ENCODE measurements at places on chromosomes 11 and 22.

GRCh38 chr11:106322106-106322505 lies 244.6 kb downstream of the AASDHPPT start:
- DNase-seq: no peak

- no peak for DNase-seq
These were observed 176.6 kb downstream of the GRIK4 start for GRCh38 chr11:120688163-120688562.

GRCh38 chr22:48832592-48832991 lies 995.1 kb downstream of the BRD1 start:
- no peak for DNase-seq

- peak; percentile 33 for DNase-seq
These were observed 17.3 kb downstream of the RPUSD4 start for GRCh38 chr11:126194121-126194543.

DNA sequence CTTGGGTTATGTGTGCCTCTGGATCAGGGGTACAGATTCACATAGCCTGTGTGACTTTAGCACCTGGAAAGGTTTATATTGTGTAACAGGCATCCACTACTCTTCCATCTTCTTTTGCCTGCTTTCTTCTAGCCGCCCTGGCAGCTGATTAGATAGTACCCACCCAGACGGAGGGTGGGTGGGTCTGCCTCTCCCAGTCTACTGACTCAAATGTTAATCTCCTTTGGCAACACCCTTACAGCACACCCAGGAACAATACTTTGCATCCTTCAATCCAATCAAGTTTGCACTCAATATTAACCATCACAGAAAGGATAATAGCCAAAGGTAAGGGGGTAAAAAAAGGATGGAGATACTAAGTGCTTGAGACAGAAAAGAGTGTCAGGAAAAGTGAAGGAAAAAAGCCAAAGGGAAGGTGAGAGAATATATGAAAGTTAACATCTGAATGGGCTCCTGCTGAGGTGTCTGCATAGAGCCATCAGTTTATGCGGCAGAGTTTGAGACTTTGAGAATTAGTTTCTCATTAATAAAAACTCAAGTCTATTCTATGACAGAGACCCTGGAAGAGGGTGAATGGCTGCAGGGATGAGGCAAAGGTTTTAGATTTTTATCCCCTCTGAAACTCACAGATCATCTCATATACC lies 2.6 kb upstream of the OR51B6 start:
- no peak for DNase-seq

DNA sequence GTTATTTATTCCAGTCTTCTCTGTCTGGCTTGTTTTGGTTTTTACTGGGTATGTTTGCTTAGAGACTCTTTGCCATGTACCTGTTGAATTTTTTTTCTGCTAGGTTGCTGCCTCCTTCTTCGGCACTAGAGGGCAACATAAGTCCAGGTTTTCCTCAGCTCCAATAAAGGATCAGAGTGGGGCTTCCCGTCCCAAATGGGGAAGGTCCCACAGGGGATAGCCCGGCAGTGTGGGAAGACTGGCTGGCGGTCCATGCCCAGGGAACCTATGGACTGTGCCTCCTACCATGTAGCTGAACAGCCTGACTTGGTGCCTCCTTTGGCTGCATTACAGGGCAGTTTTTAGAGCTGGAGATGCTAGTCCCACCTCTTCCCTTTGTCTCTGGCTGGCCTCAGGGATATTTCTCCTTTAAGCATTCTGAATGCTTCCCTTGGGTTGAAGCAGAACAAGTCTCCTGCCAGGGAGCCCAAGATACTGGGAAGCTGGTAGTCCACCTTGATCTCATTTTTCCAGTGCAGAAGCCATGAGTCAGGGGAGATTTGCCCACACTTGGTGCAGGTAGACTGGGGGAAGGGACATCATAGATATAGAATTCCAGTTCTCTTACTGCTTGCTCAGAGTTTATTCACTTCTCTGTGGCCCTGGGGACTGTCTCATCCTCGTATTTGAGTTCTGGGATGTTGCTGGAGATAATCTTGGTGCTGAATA lies 60.2 kb downstream of the BRD1 start:
- no peak for DNase-seq

DNA sequence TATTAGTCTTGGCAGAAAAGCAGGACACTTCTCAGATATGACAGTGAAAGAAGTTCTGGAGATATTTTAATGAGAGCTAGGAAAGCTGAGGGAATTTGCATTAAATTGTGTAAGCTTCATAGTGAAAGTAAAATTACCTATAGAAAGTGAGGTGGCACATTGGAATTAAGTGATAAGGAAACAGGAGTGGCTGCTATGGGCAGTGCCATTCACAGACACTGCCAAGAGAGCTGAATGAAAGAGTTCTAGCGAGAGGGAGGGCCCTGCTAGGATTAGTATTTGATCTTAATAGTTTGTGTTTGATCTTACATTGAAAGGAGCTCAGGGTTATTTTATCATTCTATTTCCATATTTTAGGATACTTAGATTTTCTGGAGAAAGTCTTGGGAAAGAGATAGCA lies 351.9 kb downstream of the DDX10 start:
- DNase-seq: no peak

DNA sequence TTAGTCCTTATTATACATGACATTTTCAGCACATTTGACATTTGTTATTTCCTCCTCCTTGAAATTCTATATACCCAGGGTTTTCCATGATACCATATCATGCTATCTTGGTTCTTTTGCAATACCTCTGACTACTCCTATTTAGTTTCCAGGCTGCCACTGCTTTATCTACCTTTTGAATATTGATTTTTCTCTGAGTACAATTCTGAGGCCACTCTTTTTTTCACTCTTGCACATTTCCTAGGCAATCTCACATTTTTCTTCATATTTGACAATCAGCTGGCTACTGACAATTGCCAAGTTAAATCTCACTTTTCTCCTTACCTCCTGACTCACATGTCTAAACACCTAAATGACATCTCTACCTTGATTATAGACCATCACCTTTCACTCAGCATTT lies 11.9 kb downstream of the SBF2 start:
- DNase-seq: no peak

GRCh38 chr11:94741022-94741679 lies 27.0 kb upstream of the AMOTL1 start:
- DNase-seq: peak; percentile 74

DNA sequence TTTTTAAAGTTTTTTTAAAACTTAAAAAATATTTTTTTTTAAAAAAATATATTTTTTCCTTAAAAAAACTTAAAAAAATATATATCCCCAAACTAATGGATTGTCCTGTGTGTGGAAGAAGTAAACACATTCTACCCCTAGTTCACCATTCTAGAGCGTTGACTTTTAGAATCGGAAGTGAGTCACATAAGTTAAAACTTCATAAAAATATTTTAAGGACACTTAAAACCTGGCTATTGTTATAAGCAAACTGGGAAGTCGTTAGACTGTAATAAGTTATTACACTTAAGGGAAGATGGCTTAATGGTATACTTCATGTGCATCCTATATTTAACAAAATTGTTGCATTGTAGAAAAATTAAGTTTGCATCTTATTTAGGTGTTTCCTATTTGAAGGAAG lies 21.1 kb downstream of the FAM118B start:
- DNase-seq: no peak

- DNase-seq: no peak
These were observed 59.3 kb upstream of the EIF3D start for GRCh38 chr22:36588285-36588684.

DNA sequence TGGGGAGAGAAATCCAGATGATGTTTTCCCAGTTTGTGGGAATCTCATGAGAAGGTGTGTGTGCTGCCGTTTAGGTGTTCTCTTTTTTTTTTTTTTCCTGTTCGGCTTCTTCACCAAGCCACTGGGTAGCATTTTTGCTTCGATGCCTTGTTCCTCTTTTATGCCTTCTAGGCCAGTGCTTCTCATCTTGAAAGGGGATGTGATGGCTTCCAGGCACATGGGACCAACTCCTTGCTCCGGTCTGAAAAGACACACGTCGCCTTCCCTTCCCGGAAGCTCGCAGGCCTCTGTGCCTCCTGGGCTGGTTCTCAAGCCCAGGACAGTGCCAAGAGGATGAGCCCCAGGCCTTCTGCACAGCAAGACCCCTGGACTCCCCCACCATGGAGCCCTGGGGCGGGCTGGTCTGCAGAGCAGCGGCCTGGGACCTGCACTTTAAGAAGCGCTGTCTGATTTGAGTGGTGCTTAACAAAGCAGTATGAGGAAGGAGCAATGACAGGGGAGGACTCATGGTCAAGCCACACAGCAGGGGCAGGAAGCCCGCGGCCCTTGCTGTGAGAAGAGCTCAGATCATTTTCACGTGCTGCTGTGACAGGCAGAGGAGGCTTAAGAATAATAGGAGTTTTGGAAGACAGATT lies 158.8 kb downstream of the MPPED1 start:
- no peak for DNase-seq

DNA sequence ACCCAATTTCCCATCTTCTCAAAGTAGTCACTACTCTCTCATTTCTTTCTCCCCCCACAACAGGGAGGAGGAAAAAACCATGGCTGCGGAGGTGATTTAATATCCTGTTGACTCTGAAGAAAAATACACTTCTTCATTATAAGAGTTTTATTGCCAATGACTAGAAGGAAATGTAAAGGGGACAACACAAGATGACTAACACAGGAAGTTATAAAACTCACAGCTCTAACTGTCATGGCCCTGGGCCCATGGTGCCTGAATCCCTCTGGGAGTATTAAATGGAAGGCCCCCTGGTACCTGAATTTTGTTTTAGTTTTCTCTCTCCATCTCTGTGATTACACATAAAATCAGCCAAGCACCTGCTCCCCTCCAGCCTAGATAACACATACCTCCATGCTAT lies 352.8 kb upstream of the FAT3 start:
- DNase-seq: no peak

DNA sequence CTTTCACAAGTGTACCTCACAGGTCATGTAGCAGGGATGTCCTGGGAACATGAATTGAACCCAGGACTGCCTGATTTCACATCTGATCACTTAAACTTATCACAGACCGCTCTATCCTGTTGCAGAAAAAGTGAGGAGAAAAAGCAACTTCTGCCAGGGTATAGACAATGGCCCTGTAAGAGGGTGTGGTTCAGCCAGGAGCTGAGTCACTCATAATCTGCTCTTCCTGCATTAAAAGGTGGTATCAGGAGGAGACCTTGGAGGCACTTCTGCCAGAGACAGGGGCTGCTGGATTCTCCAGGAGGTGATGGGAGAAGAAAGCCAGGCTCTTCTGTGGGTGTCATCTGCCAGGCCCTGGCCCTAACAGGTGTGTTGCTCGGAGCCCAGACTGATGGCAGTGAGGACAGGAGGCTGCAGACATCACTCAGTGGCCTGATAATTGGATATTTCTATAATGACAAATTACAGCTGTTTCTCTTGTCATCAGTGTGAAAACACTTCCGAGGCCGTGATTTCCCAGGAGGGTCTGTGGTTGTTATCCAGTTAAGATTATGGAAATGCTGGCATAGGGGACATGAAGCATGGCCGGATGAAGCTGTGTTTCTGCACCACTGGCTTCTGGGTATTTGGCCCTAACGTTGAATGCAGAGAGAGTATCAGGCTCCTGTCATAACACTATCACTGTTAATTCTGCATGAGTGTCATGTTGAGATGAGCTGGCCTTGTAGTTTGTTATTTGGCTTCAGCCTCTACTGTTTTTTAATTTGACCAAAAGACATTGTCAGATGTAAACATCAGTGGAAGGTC lies 125.1 kb upstream of the ZBED5 start:
- peak; percentile 60 for DNase-seq

GRCh38 chr11:15497366-15497765 lies 382.6 kb downstream of the INSC start:
- no peak for DNase-seq

DNA sequence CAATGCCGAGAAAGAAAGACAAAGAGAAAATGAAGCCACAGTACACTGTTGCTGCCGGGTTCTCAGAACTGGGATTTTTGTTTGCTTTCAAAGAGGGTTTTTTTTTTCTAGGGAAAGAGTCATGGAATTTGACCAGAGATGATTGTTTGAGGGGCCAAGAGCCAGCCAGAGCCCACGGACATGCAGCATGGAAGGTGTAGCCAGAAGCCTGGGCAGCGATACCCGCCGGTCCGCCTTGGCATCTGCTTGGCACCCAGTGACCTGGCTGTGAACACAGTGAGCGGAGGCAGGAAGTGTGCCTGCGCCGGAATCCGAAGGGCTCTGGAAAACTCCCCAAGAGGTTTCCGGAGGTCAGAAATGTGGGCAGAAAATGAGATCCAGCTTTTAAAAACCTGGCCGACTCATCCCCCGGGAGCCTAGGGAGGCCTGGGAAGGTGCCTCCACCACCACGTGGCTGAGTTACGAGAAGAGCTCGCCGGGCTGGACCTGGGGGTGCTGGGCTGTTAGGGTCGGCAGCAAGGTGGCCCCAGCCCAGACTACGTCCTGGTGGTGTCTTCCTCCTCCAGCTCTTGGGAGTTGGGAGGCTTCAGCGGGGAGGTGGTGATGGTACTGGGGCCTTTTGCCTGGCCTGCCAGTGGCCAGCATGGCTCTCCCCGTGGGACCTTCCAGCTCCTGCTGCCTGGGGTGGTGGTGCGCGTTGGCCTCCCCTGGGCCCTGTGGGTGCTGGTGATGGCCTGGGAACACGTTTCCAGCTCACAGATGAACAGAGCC lies 61.6 kb upstream of the PPARA start:
- no peak for DNase-seq

- DNase-seq: no peak
These were observed 12.9 kb upstream of the CASTOR1 start for GRCh38 chr22:30301995-30302809.

GRCh38 chr22:47322854-47323253 lies 560.4 kb downstream of the TBC1D22A start:
- no peak for DNase-seq

DNA sequence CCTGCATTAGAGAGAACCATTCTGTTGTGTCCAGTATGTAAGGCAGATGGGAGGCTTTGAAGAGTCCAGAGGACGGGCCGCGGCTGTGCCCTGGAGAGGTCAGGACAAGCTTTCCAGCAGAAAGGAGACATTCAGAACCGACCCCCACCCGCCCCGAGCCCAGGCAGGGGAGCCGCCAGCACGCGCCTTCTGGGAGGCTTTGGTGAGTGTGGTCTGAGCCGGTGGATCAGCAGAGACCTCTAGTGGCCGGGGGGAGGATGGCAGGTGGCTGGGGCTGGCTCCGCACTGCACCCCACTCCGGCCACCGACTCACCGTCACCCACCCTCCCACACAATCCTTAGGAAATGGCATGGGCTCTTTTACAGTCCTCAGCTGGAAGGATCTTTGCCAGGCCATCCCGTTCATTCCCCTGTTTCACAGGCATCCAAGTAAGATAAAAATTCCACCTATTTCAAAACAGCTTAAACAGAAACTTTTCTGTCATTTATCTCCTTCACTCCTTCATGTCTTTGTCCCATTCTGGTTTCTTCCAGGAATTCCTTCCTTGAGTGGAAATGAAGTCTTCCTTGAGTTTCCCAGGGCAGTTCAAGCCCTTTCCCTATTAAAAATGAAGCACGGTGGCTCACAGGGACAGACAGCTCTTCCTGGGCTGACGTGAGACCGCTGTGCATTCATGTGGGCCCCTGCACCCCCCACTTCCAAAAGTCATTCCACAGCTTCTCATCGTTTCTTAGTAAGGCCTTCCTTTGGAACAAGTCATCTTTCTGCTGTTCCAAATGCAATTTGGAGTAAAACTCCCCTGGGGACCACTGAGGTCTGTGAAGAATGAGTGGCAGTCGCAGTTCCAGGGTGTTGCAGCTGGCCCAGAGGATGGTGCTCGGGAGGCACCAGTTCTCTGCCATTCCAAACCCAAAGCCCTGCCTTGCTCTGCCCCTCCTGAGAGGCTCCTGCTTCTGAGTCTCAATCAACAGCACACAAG lies 91.0 kb downstream of the FEZ1 start:
- peak; percentile 68 for DNase-seq

- DNase-seq: peak; percentile 82
These were observed 34.6 kb downstream of the CYTH4 start for GRCh38 chr22:37316875-37317371.

Measured in renal pelvis (tissue), 12 donors.